ENCODE measurements at places on chromosomes 11 and 22.
A peak's percentile ranks its signal among the peaks of the same experiment; 100 is the strongest.

- DNase-seq: no peak
Measured at GRCh38 chr22:29126670-29127395, 54.0 kb downstream of the KREMEN1 start.

DNA sequence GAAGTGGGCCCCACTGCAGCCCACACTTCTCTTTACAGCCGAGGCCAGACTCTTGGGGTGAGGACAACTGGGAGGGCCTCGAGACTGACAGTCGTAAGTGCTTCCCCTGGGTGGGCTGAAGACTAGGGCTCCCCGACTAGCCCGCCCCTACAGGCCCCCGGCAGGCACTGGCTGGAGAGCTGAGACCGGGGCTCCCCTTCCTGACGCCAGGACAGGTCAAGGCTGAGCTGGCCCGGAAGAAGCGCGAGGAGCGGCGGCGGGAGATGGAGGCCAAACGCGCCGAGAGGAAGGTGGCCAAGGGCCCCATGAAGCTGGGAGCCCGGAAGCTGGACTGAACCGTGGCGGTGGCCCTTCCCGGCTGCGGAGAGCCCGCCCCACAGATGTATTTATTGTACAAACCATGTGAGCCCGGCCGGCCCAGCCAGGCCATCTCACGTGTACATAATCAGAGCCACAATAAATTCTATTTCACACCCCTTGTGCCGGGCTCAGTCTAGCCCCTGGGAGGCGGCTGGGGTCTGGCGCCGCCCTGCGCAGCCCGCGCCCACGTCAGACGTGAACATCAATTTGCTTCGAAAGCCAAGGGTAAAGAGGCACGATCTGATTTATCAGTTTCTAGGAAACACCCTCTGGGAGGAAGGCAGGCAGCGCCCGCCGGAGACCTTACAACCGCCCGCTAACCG is 13.5 kb downstream of the SCYL1 start:
- peak; percentile 40 for DNase-seq

DNA sequence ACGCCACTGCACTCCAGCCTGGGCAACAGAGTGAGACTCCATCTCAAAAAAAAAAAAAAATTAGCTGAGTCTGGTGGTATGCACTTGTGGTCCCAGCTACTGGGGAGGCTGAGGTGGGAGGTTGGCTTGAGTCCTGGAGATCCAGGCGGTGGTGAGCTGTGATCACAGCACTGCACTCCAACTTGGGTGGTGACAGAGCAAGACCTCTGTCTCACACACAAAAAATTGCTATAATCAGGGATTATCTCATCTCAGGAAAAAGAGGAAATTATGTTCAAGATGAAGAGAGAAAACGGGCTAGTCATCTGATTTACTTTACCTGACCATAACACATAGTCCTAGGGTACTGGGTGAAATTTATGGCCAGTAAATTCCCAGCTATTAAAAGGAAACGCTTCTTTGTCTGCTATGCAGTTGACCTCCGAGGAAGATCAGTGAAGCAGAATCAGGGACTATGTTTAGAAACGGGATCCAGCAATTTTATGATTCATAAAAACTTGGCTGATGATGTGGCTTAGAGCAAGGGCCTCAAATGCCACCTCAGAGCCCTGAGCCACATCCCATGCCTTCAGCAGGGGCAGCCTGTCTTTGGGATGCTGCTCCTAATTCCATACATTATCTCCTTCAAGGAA is 386.2 kb downstream of the NTM start:
- no peak for DNase-seq

GRCh38 chr11:10899121-10899830 is 41.4 kb upstream of the ZBED5 start:
- no peak for DNase-seq

DNA sequence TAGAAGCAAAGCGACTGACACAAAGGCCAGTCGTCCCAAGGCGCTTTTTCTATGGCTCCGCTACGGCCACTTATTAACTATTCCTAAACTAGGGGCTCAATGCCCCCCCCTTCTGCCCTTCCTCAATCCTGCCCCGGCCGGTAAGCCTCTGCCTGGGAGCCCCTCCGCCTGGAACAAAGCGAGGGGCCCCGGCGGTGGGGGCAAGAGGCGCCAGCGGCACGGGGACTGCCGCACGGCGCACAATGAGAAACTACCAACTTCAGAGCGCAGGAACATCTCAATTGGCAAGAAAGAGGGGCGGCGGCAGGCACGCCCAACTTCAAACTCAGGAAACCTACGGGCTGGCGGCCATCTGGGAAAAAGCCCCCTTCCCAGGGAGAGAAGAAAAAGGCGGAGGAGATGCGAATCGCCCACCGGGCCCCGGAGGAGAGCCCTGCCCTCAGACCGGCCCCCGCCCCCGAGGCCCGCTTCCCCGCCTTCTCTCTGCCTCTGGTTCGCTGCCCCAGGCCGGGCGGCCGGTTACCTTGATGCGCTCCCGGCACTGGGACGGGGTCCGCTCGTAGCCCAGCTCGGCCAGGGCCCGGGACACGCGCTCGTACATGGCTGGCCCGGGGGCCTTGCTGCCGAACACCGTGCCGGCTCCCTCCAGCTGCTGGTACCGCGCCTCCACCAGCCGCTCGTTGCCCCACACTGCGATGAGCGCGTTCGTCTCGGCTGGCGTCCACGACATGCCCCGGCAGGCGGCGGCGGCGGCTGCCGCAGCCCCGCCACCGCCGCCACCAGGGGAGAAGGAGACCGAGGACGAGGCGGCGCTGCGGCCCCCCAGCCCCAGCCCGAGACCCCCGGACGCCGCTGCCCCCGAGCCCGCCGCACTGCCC is 619 bp downstream of the MSANTD2 start:
- DNase-seq: peak; percentile 61

GRCh38 chr11:72202571-72202970 is 10.6 kb downstream of the FOLR1 start:
- DNase-seq: no peak

All from activated CD8-positive, alpha-beta memory T cell treated with anti-CD3 and anti-CD28 coated beads, Interleukin-2, amount 10 ng/mL, durations not matched to agents 7 days and 5 days (primary cell).